ENCODE measurements at places on chromosomes 16 and 17.

DNA sequence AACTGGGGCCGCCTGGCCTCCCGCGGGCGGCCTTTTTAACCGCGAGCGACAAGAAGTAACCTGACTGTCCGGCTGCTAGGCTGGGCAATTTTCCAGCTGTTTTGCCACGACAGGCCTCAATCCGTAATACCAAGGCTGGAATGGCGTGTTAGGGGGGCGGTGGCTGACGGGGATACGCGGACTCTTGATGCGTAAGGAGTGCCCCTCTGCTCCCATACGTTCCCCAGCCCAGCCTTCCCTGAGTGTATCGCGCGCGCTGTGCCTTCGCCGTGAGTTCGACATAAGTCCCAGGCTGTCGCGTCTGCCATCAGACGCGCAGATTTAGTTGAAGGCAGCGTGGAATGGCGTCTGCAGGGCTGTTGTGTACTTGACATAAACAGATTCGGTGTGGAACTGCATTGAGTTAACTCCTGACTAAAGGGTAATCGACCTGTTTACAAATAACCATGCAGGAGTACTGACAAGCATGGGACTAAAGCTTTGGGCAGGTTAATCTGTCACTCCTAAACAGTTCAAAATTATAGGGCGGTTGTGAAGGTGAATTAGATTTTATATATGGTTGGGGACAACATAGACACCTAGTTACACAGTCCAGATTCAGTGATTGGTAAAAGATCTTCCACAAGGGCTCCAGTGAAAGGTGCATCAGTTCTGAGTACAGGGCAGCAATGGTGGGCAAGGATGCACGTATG lies 16.6 kb upstream of the ERN1 start:
- peak; percentile 58 for DNase-seq

- no peak for DNase-seq
These were observed 18.1 kb downstream of the LYRM1 start for GRCh38 chr16:20918486-20919239.

GRCh38 chr16:83238949-83239691 lies 568.7 kb upstream of the HSBP1 start:
- DNase-seq = no peak

DNA sequence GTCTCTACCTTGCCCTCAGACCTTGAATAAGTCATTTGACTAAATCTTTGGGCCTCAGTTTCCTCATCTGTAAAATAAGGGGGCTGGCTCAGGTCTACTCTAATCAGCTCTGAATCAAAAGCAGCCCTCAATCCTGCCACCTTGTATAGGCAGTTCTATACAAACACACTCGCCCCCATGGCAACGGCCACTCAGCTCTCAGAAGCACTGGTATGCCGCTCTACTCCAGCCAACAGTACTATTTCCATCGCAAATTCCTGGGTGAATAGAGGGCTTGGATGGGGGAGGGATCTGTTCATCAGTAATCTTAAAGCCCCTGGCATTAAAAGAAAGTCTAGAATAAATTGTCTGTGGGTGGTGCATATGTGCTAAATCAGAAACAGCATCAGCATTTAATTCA lies 21.2 kb upstream of the TAOK1 start:
- DNase-seq = no peak

GRCh38 chr16:49632086-49632794 lies 223.7 kb downstream of the ZNF423 start:
- DNase-seq = no peak

DNA sequence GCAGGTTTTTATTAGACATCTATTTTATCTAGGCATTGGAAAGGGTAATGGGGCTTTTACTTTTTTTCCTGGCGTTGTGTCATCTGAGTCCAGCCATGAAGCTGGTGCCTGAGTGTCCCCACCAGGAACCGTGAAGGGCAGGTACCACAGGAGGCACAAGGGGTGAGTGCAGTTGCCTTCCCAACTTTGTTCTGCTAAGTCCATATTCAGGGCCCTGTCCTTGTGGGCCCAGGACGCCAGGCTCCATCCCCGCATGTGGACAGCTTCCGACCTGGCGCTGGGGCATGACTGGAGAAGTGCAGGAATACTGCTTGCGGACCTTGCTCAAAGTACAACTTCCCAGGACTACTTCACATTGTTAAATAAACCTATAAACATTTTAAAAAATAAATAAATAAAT lies 60.6 kb downstream of the KPNA2 start:
- DNase-seq = no peak

- no peak for DNase-seq
These were observed 34.9 kb upstream of the CACNG5 start for GRCh38 chr17:66799849-66800537.

- no peak for DNase-seq
These were observed 64.1 kb downstream of the SDK2 start for GRCh38 chr17:73580073-73580710.

DNA sequence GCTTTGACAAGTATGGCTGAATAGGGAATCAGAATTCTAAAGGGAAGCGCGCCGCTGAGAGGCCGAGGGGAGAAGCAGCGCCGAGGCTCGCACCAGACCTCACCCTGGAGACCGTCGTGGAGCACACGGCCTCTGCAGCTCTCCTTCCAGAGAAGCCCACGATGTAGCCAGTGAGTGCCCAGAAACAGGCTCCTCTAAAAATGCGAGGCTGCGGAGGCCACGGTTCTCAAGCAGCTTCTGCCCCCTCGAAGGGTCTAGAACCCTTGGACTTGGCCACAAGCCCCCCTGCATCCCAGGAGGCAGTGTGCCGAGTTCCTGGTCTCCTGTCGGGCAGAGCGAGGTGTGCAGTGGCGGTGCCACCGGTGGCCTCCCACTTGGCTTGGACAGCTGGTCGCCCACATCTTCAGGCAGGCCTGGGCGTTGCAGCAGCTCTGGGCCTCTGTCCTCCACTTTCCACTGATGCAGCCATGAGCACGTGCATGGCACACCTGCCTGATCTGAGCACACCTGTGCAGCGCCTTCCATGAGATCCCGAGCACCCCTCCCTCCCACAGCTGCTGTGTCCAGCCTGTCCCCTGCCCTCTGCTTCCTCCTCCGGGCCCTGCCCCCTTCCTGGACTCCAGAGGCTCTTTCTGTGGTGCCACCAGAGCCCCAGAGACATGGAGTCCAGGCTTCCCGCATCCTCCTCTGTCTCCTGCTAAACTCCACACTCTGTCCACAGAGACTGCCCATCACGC lies 18.9 kb upstream of the WDR45B start:
- DNase-seq = no peak

DNA sequence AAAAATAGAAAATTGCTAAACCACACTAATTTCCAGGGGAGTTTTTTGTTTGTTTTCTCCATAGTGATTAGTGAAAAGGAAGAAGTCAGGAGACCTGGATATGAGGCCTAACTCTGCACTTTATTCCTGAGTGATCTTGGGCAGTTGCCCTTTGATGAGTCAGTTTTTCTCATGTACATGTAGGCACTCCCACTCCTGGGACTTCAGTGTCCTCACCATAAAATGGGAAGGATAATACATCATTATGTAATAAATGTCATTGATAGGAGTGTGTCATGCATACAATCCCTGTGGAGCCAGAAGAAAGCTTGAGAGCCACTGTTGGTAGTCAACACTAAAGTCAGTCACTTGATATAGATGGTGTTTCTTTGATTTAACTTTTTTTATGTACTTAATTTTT lies 32.5 kb downstream of the WIPF2 start:
- no peak for DNase-seq

DNA sequence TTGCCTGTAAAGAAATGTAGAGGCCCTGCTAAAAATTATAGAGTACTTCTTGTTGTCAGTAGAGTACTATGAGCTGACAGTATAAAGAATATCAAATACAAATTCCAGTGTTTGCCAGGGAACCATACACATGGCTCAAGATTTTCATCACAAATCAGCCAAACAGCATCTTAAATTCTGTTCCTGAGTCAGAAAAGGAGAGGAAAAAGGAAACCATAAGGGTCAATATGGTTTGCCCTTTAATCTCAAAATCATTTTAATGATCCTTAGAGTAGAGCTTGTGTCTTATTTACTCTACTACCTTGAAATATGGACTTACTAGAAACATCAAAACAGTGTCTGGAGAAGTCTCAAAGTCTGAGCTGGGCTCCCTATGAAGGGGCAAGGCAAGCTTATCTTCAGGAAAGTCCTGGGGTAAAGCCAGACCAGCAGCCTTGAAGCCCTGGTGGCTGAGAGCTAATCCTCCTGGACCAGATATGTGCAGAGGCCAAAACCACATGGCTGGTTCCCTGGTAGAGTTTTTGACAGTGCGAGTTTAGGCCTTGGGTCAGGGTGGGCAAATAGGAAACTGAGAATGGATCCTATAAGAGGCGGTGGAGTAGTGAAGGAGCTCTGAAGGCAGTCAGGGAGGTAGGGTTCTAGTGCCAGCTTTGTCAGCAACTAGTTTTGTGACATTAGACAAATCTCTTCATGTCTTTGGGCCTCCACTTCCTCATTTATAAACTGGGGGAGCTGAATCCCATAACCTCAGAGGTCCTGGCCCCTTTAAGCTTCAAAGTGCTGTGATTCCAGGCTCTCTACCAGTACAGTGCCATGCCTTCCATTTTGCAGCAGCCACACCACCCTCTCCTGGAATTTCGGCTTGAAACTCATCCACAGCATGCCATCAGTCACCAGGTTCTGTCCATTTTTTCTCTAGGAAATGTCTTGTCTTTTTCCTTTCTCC lies 38.9 kb downstream of the MRTFB start:
- no peak for DNase-seq

DNA sequence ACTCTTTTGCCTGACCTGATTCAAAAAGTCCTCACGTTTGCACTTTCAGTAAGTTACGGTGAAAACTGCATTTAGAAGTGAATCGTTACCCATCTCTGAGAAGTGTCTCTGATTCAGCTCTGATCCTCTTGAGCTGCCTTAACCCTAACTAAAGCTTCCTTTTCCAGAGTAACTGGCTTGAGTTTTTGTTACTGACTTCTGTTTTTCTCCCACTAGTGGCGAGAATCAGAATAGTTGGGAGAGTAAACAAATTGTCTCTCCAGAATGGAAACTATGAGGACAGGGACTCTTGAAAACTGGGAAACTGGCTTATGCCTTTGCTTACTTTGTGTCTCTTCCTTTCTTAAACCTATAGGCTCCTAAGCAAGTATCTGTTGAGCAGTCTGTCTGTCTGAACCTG lies 31.3 kb upstream of the KPNB1 start:
- no peak for DNase-seq

DNA sequence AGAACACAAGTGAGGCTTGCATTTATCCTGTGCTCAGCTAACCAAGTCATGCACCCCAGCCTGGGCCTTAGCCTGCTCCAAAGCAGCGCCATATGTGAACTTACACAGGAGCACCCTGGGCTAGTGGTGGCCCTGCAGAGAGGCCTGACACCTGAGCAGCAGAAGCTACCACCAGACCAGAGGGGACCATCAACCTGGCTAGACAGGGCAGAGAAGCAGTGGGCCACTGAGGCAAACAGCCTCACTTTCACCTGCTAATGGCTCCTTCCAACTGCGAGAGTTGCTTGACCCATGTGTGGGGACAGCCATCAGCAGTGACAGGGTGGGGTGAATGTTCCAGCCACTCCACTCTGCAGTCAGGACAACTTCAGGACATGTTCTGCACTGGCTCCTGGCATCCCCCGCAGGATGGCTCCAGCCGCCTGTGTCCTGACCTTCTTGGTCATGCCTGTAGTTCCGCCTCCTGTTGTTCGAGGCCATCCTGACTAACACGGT lies 2.9 kb upstream of the C16orf95 start:
- no peak for DNase-seq

DNA sequence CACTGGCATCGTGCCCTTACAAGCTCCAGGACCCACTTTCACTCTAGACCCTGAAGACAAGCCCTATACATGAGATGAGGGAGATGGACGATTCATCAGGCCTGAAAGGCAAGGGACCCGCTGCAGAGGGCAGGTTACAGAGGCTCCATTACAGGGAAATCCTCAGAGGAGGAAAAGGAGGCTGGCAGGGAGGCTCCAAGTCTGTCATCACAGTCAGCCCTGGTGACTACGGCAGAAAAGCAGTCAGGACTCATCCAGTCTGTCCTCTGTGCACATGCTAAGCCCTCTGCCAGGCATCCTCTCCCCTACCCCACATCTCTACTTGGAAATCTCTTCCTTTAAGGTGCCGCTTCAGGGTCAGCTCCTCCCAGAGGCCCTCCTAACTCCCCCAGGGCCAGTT lies 197.7 kb upstream of the CDH5 start:
- no peak for DNase-seq

DNA sequence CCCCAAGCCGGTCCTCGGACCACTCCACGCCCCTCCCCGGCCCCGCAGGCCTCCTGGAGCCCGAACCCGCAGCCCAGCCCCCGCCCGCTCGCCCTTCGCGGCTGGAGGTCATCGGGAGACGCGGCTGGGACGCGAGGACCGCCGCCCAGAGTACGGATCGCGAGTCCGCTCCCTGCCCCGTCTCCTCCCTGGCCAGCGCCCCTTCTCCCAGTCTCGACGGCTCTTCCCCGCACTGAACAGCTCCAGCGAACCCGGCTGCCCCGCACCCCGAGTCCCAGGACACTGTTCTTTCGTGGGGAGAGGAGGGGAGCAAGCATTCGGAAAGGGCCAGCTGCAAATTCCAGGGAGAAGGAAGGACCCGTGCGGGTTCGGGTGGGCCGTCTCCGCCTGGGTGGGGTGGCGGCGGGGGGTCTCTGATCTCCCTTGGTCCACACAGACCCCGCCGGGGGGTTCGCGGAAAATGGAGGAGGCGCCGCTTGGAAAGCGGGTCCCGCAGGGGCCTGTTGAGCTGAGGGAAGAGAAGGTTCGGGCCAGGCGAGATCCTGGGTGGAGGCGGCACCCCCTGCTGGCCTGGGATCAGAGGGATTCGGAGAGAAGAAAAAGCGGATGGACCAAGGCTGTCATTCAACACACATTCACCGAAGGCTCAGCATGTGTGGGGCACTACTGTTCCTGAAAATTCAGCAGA lies 632 bp upstream of the RTN4RL1 start:
- DNase-seq = peak; percentile 52

DNA sequence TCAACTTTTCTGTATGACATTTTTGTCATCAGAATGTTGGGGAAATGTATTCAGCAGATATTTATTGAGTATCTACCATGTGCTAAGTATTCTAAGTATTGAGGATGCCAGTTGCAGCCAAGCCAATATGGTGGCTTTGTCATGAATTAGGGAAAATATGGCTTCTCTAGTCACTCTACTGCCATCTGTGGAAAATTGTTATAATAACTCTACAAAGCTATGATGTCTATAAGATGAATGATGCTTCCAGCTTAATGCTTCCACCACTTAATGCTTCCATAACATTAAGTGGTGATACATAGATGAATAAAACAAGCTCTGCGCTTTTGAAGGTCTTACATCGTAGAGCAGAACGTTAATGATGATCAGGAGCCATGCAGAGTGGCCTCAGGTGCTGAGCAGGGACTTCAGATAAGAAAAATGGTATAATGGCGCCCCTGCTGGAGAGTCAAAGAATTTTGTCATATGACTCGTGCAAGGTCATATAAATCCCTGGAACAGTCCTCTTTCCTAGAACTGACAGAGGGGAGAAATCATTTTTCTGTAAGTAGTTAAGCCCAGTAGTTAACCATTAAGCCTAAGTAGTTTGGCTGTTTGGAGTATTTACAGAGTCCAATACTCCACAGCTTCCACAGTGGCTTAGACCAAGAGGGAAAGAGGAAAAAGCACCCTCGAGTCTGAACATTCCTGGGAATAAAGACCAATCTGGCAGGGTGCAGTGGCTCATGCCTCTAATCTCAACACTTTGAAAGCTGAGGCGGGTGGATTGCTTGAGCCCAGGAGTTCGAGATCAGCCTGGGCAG lies 2.7 kb upstream of the TMIGD1 start:
- peak; percentile 73 for DNase-seq

GRCh38 chr16:84109598-84110335 lies 7.0 kb downstream of the MBTPS1 start:
- no peak for DNase-seq

GRCh38 chr16:79392081-79392480 lies 208.5 kb downstream of the MAF start:
- DNase-seq = no peak

- no peak for DNase-seq
These were observed 10.0 kb downstream of the CACNA1G start for GRCh38 chr17:50570528-50570927.

Measured in activated CD4-positive, alpha-beta T cell treated with anti-CD3 and anti-CD28 coated beads for 48 hours (primary cell).